CD4-positive, alpha-beta T cell treated with Interleukin-17A for 1 hour (primary cell): ENCODE measurements at places on chromosomes 6 and 20.

DNA sequence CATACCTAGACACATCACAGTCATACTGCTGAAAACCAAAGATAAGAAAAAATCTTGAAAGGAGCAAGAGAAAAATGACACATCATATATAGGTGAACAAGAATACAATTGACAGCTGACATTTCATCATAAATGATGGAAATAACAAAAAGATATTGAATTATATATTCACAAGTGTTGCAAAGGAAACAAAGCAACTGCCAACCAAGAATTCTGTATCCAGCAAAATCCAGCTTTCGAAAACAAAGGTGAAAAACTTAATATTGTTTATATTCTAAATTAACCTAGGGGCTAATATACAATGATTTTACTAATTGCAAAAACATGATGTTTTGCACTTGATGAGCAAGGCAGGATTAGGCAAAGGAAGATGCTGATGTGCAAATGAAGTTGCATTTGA lies 84.3 kb downstream of the MOXD1 start:
- DNase-seq, result no peak

- no peak for DNase-seq
Observed at GRCh38 chr20:34112600-34113101, 608 bp upstream of the EIF2S2 start.

DNA sequence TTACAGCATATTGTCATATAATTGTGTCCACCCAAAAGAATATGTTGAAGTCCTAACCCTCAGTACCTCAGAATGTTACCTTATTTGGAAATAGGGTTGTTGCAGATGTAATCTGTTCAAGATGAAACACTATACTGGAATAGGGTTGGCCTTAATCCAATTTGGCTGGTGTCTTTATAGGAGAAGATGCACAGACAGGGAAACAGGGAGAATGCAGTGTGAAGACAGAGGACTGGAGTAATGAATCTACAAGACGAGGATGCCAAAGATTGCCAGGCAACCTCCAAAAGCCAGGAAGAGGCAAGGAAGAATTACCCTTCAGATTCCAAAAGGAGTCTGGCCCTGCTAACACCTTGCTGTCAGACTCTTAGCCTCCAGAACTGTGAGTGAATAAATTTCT lies 482.9 kb downstream of the PTPRT start:
- no peak for DNase-seq

DNA sequence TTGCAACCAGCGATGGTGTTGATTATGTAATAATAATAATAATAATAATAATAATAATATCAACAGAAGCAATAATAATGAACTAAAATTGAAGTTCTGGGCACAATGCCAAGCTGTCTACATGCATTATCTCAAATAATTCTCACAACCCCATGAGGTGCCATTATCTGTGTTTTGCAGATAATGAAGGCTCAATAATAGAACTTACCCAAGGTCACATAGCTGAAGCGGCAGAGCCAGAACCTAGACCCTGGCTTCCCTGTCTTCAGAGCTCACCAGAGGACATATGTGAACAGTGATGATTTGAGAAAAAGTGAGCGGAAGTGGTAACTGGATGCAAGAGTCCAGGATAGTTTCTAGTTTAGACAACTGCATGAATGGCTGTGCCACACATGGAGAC lies 91.0 kb downstream of the HIVEP1 start:
- no peak for DNase-seq

DNA sequence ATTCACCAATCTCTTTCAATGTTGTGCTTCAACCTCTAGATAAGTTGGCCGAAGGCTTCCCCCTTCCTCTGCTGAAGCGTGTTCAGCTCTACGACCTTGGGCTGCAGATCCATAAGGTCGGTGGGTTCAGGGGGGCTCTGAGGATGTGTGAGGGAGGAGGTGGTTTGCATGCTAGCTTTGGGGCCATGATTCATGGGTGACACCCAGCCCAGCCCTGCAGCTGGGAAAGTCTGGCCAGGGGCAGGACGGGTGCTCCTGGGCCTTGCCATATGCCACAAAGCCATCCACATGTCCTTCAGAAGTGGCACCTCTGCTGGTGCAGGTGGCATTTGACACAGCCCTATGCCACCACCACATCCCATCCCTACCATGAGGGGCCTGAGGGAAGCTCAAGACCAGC lies 27.6 kb downstream of the LBP start:
- no peak for DNase-seq

DNA sequence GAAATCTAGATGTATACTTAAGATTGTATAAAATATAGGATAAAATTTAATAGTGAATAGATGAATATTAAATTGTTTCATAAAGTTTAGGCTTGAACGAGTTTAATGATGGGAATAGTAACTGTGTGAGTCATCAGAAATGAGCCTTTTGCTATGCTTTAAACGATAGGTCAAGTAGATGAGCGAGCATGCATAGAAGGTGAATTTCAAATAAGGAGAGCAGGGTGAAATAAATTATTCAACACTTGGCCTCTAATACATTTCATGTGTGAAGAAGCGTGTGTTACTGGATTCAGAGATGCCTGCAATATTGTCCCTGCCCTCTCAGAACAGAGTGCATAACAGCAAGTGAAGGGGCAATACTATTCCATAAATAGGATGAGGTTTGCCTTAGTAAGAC lies 74.4 kb upstream of the EYA4 start:
- no peak for DNase-seq

GRCh38 chr6:38479331-38479730 lies 160.4 kb downstream of the BTBD9 start:
- no peak for DNase-seq
